ENCODE measurements at places on chromosomes 7 and 10.

DNA sequence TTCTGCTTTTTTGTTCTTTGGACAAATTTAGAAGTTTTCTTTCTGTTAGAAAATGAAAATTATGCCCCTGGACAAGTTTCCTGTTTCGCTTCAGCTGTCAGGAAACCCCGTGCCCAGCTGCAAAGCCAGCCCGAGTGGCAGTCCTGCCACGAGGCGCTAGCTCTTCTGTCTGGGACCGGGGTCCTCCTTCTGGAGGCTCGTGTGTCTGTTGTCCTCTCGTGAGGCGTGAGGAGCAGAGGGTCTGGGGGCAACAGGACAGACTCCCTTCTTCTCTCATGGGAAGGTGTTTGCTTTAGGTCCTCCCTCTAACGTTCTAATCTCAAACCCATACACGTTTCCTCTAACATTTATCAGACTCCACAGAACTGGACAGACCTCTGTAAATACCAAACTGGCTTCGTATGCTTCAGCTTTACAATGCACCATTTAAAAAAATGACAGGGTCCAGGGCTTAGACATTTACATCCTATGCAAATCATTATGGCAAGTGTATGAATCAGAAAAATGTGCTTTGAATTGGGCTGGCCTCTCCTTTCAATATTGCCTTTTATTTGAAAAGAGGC is 184.5 kb upstream of the SHH start:
- no peak for DNase-seq

- DNase-seq, result no peak
Measured at GRCh38 chr10:103895411-103896186, 22.4 kb downstream of the STN1 start.

DNA sequence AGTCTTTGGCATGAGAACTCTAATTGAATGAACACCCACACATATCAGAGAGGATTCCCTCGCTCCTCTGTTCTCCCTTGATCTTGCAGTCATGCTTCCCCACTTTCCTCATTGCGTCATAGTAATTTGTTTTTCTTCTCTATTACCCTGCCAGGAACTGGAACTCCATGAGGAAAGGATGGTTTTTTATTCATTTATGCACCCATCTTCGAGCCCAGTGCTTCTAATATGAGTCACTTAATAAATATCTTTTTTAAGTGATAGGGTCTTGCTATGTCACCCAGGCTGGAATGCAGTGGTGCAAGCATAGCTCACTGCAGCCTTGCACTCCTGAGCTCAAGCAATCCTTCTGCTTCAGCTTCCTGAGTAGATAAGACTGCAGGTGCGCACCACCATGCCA is 83.5 kb downstream of the OTUD1 start:
- DNase-seq, result no peak

GRCh38 chr10:47380341-47381102 is 3.6 kb downstream of the ZNF488 start:
- DNase-seq, result no peak

GRCh38 chr10:90222372-90222771 is 521.0 kb downstream of the KIF20B start:
- no peak for DNase-seq

DNA sequence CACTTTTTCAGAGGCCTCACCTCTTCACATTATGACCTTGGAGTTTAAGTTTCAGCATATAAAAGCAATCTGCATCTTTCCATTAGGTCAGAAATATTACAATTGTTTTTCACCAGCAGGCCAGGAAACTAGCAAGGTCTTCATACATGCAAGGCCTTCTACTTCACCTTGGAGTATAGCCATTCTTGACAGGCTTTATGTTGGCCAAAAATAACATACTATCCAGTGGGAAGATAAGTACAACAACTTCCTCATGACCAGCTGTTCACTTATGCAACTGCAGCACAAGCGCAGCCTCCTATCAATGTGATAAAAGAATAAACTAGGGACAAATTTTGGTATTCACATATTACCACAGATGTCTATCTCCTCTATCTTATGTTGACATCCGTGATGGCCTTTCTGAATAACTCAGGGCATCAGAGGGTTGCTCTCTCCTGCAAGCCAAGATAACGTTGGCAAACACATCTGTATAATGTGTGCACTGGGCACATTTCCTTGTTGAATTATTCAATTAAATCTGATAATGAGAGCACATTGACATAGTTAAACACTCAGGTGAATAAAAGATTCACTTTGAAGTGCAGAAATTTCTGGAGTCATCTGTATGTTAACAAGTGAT is 239.8 kb downstream of the FZD1 start:
- DNase-seq, result peak; percentile 80
